ENCODE measurements at places on chromosomes 3 and 15.

DNA sequence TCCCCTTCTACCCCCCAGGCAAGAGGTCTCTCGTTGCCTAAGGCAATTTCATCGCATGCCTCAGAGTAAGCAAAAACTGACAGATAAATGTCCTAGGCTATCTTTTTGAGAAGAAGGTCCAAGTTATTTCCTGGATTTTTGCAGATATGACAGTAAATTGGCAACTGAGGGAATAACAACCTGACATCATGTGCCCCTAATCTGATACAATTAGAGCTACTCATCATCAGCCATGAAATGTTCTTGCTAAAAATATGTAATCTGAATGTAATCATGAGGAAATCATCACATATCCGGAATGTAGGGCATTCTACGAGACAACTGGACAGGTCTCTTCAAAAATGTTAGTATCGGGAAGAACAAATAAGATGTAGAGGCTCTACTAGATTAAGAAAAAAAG, 44.1 kb downstream of the TNIK start:
- no peak for DNase-seq

DNA sequence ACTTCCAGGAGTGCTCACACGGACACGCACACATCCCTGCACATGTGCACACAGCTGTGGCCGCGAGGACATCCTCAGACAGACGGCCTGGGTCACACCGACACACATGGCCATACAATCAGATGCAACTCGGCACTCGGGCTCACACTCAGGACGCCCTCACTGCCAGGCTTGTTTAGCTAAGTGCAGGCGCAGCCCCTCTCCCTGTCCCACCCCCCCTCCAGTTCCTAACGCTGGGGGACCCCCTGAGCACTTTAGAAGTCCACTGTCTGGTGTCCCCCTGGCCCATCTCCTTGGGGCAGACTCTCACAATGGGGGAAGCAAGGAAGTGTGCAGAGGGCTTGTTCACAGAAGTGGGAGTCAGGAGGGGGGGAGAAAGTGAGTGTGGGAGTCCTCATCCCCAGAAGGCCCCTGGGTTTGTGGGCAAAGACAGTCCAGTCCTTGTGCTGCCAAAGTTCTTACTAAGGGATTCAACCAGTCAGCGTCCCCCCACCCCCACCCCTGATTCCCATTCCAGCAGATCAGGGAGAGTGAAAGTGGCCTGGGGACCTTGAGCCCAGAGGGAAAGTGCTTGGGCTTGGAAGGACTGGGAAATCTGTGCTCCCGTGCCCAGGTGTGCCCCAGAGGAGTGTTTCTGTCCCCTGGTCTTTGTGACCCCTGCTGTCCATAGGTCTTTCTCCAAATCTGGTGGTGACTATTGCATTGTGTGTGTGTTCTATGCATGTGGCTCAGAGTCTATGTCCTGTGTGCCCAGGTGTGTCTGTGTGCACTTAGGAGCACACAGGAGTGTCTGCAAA, 767 bp upstream of the GATA2 start:
- DNase-seq = no peak

GRCh38 chr15:59537403-59537802, 74.2 kb upstream of the GCNT3 start:
- DNase-seq = no peak

- DNase-seq = no peak
Measured at GRCh38 chr3:182479419-182480336, 313.6 kb upstream of the ATP11B start.

- DNase-seq = no peak
Measured at GRCh38 chr3:134392336-134392983, 18.2 kb upstream of the AMOTL2 start.

DNA sequence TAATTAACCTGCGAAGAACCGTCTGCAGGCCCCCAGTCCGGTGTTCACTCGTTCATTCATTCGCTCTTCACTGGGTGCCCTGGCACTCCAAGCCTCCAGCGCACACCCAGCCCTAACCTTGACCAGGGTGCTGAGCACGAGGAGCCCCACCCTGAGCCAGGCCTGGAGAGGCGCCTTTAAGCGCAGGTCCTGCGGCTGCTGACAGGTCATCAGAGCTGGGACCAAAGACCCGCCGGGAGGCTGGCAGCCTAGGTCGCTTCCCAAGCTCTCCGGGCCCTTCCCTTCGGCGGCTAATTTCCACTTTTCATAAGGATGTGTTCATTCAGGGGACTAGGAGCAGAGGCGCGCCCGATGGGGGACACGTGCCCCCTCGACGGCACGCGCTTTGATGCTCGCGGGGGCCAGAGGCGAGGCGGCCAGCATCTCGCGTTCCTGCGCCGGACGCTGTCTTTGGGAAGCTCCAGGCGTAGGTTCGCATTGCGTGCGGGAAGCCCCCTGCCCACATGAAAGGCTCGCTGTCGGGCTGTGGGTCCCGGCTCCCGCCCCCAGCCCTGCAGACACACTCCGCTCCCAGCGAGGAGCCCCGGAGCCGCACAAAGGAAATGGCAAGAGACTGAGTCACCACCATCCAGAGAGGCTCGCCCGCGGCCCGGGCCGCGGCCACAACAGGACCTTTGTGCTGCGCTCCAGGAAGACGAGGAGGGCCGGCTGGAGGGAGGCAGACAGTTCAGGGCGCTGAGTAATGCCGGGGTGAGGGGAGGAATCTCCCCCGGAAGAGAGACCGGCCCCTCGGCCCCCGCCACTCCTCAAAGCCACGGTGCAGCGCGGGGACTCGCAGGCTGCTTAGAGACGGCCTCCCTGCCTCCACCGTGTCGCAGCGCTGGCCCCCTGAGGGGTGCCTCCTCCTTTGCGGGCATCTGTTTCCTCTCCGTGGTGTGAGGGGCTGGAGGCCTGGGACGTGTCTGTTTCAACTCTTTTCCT, 266.4 kb upstream of the HES1 start:
- DNase-seq = peak; percentile 37

DNA sequence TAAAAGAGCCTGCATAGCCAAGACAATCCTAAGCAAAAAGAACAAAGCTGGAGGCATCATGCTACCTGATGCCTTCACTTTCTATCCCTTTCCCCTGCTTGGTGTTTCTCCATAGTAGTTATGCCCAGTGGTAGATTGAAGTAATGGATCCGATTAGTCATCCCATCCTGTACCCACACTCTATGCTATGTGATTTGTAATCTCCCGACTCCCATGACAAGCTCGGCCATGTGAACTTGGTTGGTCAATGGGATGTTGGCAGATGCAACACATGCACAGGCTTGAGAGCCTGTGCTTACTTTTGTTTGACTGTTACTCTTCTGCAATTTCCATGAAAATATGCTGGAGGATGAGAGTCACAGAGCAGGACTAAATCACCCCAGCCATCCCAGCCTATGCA, 334.9 kb upstream of the DPH6 start:
- no peak for DNase-seq

DNA sequence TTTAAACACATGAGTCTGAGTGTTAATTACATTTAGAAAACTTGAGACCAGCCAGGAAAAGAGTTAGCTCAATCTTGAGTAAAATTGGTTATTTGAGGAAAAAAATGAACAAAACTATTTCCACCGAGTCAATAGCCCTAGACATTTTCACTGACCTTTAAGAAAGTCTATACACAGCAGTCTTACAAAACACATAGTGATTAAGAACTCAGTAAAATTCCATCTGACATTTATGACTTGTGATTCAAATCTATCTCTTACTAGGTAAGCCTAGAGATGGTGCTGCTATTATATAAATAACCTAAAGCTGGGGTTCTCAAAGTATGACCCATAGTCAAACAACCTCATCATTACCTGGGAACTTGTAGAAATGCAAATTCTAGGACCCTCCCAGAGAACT, 109.1 kb upstream of the COL8A1 start:
- no peak for DNase-seq

- no peak for DNase-seq
Measured at GRCh38 chr3:62229908-62230307, 143.4 kb downstream of the FEZF2 start.

DNA sequence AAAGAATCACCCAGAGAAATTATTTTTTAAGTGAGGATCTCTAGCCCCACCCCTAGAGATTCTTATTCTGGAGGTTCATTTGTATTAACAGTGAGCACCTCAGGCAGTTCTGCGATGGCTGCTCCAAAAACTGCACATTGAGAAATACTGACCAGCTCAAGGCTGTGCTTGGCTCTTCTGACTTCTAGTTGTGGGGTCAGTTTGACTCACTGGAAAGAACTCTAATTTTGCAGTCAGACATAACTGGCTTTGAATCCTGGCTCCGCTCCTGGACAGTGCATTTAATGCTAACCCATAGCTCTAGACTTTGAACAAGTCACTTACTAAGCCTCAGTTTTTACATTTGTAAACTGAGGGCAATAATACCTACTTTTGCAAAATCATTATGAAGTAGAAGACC, 123.6 kb upstream of the SKOR1 start:
- no peak for DNase-seq

DNA sequence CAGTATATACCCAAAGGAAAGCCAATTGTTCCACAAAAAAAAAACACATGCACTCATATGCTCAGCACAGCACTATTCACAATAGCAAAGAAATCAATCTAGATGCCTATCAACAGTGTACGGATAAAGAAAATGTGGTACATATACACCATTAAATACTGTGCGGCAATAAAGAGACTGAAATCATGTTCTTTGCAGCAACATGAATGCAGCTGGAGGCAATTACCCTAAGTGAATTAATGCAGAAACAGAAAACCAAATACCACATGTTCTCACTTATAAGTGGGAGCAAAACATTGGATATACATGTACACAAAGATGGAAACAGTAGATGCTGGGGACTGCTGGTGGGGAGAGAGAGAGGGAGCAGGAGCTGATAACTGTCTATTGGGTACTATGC, 124.2 kb upstream of the AADACL2 start:
- no peak for DNase-seq

GRCh38 chr15:70192041-70192440, 94.3 kb upstream of the TLE3 start:
- no peak for DNase-seq

GRCh38 chr3:139954146-139954860, 19.3 kb downstream of the CLSTN2 start:
- no peak for DNase-seq

DNA sequence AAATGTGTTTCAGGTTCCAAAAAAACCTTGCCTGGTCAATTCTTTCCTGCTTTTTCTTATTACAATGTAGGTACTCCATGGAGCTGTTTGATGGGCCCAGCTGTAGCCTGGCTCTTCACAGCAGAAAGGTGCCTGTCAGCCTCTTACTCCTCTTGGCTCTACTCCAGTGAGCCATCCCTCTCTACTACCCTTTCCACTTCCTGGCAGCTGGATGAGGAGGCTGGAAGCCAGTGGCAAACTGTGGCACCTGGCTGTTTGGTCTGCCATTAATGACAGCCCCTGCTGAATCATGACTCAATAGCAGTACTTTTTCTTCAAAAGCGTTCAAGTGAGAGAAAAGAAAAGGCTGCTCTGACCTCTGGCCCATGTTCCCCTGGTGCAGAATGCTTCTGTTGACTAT, 618.1 kb downstream of the PYDC2 start:
- DNase-seq = no peak

- no peak for DNase-seq
Measured at GRCh38 chr15:55917881-55918296, 75.5 kb downstream of the NEDD4 start.

- no peak for DNase-seq
Measured at GRCh38 chr3:171804618-171805389, 5.5 kb downstream of the PLD1 start.

DNA sequence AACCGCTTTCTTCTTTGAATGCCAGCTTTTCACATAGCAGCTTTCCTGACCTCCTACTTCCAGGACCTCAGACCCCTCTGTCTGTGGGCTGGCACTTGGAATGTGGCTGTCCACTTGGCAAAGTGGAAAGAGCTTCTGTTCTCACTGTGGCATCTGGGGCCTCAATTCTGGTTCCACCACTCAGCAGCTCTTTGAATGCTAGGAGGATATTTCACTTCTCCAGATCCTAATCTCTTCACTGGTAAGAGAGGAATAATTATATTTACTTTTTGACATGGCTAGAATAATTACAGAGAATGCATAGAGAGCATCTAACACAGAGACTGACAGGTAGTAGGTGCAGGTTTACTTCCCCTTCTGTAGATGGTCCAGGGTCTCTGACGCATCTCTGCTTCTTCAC, 405.9 kb downstream of the LPP start:
- DNase-seq = no peak

GRCh38 chr3:113695431-113695785, 1.0 kb downstream of the USF3 start:
- no peak for DNase-seq

- DNase-seq = peak; percentile 66
Measured at GRCh38 chr15:85582131-85583079, 202.0 kb downstream of the AKAP13 start.
